ENCODE measurements at places on chromosomes 4 and X. TPM values are rescaled to one million over a fixed set of nuclear protein-coding genes. Genes with fewer than 3 reads are reported as not detected.

The PLP1 gene
- total RNA-seq = not detected

The HSPA4L gene
- 0.02 TPM for total RNA-seq

The SUPT20HL2 gene
- total RNA-seq = not detected

The FDCSP gene
- not detected for total RNA-seq

The PCDH10 gene
- not detected for total RNA-seq

The PWWP3B gene
- total RNA-seq = not detected

The CXCL13 gene
- total RNA-seq = not detected

The MAMLD1 gene
- total RNA-seq = 3.4 TPM

The FHIP1A gene
- not detected for total RNA-seq

The FGF5 gene
- total RNA-seq = not detected

The RAB9B gene
- 0.40 TPM for total RNA-seq

The SLC4A4 gene
- 1.3 TPM for total RNA-seq

The PRR32 gene
- total RNA-seq = not detected

The RPA4 gene
- total RNA-seq = 0.83 TPM

The ADGRG4 gene
- total RNA-seq = not detected

The LRP2BP gene
- total RNA-seq = 0.79 TPM

The TRPC5OS gene
- not detected for total RNA-seq

The PPP4R3C gene
- not detected for total RNA-seq

The SNX12 gene
- 49.0 TPM for total RNA-seq

The FRG2 gene
- total RNA-seq = not detected

The NDP gene
- not detected for total RNA-seq

The CRMP1 gene
- 0.15 TPM for total RNA-seq

The CFAP99 gene
- not detected for total RNA-seq

The GAGE2A gene
- not detected for total RNA-seq

The CNKSR2 gene
- total RNA-seq = 10.3 TPM

The ADRA2C gene
- not detected for total RNA-seq

The MSANTD1 gene
- total RNA-seq = 0.94 TPM

The PYURF gene
- total RNA-seq = 47.5 TPM

The NLGN3 gene
- total RNA-seq = 0.98 TPM

The CENPVL1 gene
- not detected for total RNA-seq

The HTRA3 gene
- total RNA-seq = not detected

The UBQLN2 gene
- total RNA-seq = 50.6 TPM

The GLRA2 gene
- not detected for total RNA-seq

The HSFX1 gene
- total RNA-seq = 0.89 TPM

The OPHN1 gene
- total RNA-seq = 0.07 TPM
